Liver (tissue), 10 donors: ENCODE measurements at places on chromosomes 12 and 14.

GRCh38 chr12:5648692-5649359 lies 216.9 kb downstream of the NTF3 start:
- no peak for DNase-seq

GRCh38 chr12:46523863-46524770 lies 151.5 kb upstream of the SLC38A2 start:
- DNase-seq = no peak

DNA sequence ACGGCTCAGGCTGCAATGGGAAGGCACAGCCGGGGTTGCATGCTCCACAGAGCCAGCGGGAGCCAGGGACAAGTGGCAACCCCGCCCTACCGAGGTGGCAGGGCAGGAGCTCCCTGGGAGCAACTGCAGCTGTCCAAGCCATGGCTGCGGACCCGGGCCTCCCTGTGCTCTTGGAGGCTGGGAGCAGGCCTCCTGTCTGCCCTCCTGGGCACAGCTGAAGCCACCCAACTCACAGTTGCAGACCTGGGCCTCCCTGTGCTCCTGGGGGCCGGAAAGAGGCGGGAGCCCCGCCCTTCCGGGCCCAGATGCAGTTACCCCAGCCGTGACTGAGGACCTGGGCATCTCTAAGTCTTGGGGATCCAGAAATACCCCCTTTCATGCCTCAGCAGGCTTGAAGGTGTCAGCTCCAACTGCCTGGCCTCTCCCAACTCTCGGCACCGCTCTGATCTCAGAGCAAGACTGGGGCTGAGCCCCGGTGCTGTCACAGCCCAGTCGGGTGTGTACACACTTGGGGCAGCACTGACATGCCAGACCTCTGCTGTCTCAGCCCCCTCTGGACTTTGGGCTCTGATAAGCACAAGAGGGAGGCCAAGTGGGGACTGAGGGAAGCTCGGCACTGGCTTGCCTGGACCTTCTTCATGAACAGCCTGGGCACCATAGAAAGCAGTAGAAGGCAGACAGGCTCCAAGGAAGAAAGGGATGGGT lies 7.5 kb upstream of the RASSF9 start:
- DNase-seq = no peak

DNA sequence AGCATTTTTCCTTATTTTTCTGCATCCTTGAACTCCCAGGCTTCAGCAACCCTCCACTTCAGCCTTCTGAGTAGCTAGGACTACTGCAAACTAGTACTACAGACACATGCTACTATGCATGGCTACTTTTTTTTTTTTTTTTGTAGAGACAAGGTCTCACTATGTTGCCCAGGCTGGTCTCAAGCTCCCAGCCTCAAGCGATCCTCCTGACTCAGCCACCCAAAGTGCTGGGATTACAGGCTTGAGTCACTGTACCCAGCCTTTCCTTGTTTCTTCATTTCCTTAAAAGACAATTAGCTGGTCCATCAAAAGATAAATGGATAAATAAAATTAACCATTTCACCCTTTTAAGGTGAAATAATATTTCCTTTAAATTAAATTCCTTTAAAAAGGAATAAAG lies 205.8 kb downstream of the SPTSSA start:
- no peak for DNase-seq

DNA sequence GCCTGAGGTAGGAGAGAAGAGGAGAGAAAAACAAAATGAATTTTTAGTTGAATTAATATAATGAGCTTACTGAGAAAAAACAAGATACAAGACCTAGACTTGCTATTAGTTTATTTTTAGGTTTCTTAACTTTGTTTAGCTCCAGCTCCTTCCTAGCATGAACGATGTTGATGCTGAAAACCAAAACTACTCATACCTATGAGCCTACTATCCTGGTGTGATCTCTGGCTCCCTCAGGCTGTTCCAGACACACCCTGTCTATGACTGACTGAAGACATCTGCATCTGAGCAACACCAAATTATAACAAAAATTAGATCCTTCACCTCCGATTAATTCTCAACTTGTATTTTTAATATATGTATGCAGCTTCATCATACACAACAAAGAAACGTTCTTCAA lies 190.4 kb downstream of the SLC5A8 start:
- no peak for DNase-seq

- DNase-seq = no peak
Measured at GRCh38 chr14:67875175-67876006, 55.8 kb downstream of the RAD51B start.

- DNase-seq = peak; percentile 66
Measured at GRCh38 chr14:100677554-100678468, 48.9 kb upstream of the DLK1 start.

DNA sequence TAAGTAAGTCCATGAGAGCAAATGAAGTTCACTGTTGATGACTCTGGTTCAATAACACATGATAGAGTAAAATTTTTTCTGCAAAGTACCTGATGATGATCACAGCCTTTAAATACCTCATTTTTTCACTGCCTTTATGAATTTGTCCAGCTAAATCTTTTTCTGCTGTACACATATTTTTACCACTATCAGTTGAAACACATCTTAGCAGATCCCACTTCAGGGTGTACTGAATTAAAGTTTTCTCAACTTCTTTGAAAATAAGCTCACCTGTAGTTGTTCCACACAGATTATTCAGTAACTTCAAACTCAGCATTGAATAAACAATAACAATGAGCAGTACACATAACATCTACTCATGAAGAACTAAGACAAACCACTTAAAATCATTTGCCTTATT lies 385.9 kb downstream of the NELL2 start:
- DNase-seq = no peak

GRCh38 chr14:85060121-85060520 lies 469.8 kb upstream of the FLRT2 start:
- DNase-seq = no peak

DNA sequence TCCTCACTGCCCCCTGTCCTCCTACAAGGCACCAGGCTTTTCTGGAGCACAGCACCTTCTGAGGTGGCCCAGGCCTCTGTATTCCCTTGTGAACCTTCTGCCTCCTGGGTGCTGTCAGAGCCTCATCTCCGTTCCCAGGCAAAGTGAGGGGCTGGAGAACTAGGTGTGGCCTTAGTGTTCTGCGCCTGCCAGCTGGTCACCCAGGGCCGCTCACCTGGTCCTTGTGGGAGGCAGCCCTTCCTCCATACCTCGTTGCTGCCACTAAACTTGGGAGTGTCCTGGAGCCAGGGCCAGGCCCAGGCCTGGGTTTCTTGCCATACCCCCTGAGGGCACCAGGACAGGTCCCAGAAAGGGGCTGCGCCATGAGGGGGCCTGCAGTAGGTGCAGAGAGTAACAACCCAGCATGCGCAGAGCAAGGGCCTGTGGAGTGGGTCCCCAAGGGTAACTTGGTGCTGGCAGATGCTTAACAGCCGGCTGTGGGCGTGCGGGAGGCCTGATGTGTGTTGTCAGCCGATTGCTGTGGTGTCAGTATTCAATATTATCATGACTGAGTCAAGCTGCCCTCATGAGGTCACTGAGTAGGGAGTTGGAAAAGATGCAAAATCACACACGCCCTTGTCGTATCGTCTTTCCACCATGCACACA lies 17.1 kb downstream of the OTUB2 start:
- DNase-seq = no peak

- no peak for DNase-seq
Measured at GRCh38 chr12:92029136-92029535, 116.5 kb downstream of the BTG1 start.

- DNase-seq = no peak
Measured at GRCh38 chr12:78385541-78385940, 479.0 kb upstream of the SYT1 start.

DNA sequence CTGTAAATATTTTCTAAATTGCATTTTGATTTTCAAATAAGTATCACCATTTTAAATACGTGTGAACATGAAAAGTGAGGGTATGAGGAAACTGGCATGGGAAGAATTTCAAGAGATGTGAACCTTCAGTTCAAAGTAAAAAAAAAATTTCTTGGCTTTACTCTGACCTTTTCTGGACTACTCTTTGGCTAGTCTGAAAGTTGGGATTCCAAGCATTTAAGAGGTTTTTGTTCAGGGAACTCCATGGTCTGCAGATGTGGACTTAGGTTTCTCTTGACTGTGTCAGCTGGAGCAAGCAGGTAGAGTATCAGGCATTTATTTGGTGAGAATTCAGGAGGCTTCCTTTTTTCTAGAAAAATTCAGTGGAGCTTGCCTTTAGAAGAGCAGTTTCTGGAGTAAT lies 311.6 kb downstream of the LRIG3 start:
- DNase-seq = no peak

- no peak for DNase-seq
Measured at GRCh38 chr12:12506496-12506890, 56.2 kb downstream of the DUSP16 start.

DNA sequence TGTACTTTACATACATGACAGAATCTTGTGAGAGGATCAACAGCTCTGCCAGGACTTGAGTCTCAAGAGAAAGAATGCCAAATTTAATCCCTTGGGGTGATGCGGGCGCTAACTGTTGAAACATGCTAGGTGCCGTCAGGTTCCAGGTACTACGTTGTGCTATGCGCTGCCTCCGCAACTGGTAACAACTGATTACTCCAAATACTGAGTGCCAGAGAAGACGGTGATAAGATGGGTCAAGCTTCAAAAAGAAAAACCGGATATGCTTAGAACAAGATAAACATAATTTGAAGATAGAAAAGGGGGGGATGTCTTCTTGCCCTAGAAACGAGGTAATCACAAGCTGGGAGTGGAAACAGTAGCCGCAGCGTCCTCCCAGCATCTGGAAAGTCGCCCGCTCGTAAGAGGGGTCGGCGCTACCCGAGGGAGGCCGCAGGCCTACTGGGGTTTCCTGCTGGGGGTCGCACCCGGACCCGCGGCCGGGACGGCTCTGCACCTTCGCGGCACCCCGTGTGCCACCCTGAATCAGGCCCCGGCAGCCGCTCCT lies 678 bp downstream of the ZBTB25 start:
- no peak for DNase-seq

- no peak for DNase-seq
Measured at GRCh38 chr14:34137001-34137745, 186.3 kb upstream of the EGLN3 start.

DNA sequence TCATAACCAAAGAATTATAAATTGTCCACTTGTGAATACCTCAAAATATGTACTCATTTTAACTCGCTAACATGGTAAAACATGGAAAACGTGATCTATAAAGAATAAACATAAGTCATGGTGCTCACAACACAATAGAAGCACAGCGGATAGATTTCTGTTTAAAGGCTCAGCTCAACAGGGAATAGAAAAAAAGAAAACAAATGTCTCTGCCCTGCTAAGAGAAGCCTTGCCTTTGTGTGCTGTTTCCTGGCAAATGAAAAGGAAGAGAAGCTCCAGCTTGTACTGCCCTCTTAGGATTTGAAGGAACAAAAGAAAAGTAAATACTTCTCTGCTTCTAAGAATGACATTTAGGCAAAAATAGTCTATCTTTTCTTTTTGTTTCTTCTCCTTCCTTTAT lies 121.0 kb upstream of the KRR1 start:
- no peak for DNase-seq

- DNase-seq = peak; percentile 85
Measured at GRCh38 chr12:11500188-11500860, 105.0 kb upstream of the PRB2 start.

DNA sequence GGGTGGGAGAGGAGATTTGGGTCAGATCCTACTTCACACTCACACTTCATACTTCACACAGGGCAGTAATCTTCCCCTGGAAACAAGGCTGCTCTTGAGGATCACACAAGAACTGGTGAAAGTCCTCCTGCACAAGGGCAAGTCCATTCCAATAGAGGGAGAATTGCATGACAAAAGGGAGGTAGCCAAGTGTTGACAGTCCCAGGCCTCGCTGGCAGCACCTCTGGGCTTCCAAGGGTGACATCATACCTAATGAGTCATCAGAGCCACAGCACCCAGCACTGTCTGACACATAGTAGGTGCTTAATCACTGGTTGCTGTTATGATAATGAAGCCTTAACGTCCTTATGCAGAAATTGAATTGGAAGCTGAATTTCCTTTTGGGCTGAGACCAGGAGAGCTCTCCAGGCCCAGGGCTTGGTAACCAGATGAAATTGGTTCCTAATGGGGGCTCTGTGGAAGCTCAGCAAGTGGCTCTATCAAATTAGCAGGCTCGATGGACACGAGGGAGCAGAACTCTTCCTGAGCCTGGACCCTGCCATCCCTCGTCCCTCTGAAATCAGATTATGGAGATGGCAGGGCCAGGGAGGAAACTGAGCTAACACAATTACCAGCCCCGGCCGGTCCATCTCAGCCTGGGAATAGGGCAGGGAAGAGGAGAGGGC lies 58.8 kb upstream of the ACTN1 start:
- no peak for DNase-seq

DNA sequence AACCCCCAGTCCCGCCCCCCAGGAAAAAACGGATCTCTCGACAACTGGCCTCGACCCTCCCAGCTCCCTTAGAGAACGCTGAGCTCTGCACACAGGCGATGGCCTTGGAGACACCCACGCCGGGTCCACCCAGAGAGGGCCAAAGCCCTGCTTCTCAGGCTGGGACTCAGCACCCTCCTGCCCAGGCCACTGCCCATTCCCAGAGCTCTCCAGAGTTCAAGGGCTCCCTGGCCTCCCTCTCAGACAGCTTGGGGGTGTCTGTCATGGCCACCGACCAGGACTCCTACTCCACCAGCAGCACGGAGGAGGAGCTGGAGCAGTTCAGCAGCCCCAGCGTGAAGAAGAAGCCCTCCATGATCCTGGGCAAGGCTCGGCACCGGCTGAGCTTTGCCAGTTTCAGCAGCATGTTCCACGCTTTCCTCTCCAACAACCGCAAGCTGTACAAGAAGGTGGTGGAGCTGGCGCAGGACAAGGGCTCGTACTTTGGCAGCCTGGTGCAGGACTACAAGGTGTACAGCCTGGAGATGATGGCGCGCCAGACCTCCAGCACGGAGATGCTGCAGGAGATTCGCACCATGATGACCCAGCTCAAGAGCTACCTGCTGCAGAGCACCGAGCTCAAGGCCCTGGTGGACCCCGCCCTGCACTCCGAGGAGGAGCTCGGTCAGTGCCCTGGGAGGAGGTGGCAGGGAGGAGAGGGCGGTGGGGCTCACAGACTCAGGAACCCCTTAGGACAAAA lies 95.8 kb downstream of the LGMN start:
- DNase-seq = no peak

GRCh38 chr12:13289653-13290289 lies 93.2 kb downstream of the EMP1 start:
- DNase-seq = no peak

DNA sequence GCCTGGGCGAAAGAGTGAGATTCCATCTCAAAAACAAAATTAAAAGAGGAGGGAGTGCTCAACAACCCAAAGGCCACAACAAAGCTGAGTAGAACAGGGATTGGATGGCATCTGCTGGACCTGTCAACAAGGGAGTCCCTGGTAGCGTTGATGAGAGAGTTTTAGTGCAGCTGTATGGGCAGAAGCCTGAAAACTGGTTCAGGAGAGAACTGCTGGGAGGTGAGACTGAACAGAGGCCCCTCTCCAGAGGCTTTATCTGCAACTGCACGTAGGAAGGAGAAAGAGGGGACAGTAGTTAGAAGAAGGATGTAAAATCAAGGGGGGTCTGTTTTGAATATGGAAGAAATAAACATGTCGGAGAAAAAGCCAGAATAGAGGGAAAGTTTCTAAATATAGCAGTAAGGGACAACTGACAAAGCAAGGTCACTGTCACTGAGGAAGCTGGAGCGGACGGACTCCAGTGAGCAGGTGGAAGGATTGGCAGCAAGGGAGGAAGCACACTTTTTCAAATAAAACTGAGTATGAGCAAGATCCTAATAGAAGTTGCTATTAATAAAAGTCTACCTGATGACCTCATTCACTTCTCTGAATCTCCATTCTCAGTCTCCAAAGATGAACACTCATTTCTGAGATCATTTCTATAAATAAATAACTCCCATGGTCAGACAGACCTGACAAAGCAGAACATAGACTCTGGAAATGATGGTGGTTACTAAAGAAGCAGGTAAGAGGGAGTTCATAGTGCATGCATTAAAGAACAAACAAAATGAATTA lies 11.8 kb upstream of the ATF1 start:
- no peak for DNase-seq
